NCI-H1417 (cell line): ENCODE measurements at places on chromosomes 12 and 14.

- DNase-seq: peak; percentile 38
Observed at GRCh38 chr12:66915306-66915904, 236.5 kb upstream of the GRIP1 start.

DNA sequence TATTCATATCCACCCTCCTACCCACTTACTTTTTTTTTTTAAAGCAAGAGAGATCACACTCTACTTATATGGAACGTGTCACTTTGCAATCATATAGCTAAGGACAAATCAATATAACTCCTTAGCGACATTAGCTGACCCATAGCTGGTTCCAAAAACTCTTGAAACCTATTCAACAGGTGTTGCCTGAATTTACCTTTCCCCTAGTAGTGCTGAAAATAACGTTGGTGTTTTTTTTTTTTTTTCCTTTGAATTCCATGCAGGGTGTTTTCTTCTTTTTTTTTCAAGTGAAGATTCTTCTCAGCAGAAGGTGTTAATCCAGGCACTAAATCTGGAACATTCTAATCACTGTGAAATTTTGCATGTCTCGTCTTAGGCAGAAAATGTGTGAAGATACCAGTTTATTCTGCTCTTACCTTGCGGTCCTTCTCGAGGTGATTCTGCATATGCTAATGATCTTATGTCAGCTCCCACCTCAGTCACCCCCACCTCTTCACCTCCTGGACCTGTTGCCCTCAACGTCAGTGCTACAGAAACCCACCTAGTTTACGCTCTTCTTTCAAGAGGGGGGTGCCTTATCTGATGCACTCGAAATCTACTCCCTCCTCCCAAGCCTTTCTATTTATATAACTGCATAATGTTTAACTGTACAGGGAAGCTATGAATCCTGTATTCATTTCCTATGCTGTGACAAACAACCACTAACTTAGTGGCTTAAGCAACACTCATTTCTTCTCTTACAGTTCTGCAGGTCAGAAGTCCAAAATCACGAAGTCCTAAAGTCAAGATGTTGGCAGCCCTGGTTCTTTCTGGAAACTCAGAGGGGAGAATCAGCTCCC, 7.1 kb upstream of the VPS37B start:
- DNase-seq: no peak

DNA sequence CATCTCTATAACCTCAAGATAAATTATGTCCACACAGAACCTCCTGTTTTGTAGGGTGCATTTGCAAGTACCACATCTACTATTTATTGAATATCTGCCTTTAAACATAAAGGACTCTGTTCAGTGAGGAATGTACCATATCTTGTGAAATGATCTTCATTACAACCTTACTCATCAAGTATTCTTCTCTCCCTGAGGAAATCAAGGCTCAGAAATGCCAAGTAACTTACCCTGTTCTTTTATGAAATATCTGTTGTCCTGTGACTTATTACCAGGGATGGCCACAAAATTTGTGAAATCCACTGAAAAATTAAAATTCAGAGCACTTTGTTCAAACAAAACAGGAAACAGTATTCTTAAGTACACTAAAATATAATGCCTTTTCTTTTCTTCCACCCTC, 366.7 kb downstream of the GALC start:
- no peak for DNase-seq

DNA sequence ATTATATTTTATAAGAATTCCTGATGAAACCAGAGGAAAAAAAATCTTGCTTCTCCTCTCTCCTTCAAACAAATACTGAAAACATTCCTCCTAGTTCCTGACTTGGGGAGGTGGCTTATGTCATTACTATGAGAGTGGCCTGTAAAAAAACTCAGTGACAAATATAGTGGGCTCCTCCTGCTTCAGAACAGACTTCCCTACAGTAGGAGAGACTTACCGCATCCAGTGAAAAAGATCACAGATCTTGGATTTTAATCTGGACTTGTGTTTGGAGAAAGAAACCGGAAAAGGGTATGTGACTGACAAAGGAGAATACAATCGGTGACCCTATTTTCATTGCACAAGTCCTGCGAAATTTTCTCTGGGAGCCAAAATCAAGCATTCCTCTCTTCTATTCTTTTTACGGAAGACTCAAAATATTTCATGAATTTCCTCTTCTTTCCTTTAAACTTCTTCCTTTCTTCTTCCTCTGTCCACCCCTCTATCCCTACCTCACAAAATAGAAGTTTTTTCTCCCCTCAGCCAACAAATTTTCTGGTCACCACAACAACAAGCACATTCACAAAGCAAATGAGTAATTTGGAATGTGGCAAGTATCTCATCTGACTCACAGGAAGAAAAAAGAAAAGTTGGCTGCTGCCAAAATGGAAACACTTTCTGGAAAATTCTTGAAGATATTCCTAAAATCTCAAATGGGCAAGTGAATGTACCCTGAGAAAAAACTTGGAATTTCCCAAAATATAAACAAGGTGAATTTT, 185.1 kb upstream of the CDKN3 start:
- DNase-seq: no peak
